ENCODE measurements at places on chromosomes 3 and 15. TPM values are rescaled to one million over a fixed set of nuclear protein-coding genes. Genes with fewer than 3 reads are reported as not detected.

Gene CYP8B1
- not detected for total RNA-seq

Gene DGKG
- total RNA-seq, result 9.3 TPM

Gene NISCH
- 83.6 TPM for total RNA-seq

Gene IL17RD
- 33.4 TPM for total RNA-seq

Gene COL8A1
- total RNA-seq, result 21.1 TPM

Gene RASGRP1
- 0.74 TPM for total RNA-seq

All from urinary bladder (tissue), 4 donors.